ENCODE measurements at places on chromosomes 4 and X.
A peak's percentile ranks its signal among the peaks of the same experiment; 100 is the strongest.

GRCh38 chrX:39047174-39047573 lies 245.9 kb downstream of the MID1IP1 start:
- no peak for DNase-seq

- DNase-seq, result no peak
Observed at GRCh38 chr4:56607926-56608325, 73.2 kb downstream of the HOPX start.

GRCh38 chr4:7134737-7135388 lies 57.5 kb upstream of the SORCS2 start:
- DNase-seq, result no peak

DNA sequence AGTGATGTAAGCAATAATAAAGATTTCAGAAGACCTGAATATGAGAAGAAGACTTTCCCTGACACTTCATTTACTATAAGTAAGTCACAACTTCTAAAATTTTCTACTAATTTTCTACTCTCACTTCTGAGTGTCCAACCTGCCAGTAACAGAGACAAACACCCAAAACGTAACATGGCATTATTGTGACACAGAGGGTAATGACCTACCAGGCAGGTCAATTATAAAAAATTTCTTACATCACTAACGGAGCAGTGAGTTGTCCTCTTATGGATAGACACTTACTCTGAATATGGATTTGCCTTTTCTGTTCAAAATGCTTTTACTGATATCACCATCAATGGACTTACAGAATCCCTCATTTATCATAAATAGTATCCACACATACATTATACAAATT lies 405.9 kb upstream of the MAGEB16 start:
- DNase-seq, result no peak

DNA sequence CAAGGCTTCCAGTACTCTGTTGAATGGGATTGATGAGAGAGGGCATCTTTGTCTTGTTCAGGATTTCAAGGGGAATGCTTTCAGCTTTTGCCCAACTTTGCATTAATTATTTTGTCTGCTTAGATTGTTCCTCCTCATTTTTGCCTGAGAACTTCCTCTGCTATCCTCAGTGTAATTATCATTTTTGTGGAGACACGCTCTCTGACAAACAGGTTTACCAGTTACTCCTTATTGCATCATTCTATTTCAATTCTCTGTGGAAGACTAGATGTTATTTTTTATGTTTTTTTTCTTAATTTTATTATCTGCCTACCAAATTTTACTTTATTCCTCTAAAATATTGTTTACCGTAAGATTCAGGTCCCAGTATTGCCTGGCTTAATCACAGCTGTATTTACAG lies 349.2 kb downstream of the ADGRL3 start:
- DNase-seq, result no peak

DNA sequence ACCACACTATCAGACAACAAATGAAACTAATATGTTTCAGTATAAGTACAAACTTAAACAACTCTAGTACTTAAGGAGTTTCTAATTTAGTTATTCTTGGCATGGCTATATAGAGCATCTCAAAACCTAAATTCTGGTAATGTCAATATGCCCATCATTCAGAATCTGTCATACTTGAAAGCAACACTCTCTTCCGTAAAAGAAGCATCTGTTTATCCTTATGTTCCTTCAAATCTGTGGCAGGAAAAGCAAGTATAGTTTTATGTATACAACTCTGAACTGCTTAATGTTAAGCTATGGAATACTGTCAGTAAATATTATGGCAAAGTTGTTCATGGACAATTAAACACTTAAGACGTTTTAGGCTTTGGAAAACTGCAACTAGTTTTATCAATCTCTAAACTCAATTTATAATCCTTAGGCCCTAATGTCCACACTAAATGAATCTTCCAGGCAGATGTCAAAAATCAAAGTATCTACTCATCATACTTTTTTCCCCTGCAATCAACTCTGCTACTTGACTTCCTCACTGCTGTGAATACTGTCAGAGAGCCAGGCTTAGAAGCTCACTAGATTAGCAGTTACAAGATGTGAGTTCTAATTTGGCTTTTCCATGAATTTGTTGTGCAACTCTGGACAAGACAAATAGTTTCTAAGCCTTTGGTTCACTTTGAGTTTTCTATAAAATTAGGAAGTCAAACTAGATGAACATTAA lies 109.4 kb downstream of the SCLT1 start:
- no peak for DNase-seq

- no peak for DNase-seq
Observed at GRCh38 chr4:89653012-89653411, 183.9 kb downstream of the SNCA start.

- no peak for DNase-seq
Observed at GRCh38 chr4:162038112-162038511, 125.7 kb downstream of the FSTL5 start.

GRCh38 chr4:47791965-47792364 lies 45.9 kb downstream of the CORIN start:
- DNase-seq, result no peak

GRCh38 chr4:71453531-71453930 lies 114.7 kb downstream of the SLC4A4 start:
- DNase-seq, result no peak

GRCh38 chr4:65502131-65502701 lies 168.1 kb downstream of the EPHA5 start:
- DNase-seq, result no peak

GRCh38 chrX:25383196-25383595 lies 367.4 kb upstream of the ARX start:
- no peak for DNase-seq

DNA sequence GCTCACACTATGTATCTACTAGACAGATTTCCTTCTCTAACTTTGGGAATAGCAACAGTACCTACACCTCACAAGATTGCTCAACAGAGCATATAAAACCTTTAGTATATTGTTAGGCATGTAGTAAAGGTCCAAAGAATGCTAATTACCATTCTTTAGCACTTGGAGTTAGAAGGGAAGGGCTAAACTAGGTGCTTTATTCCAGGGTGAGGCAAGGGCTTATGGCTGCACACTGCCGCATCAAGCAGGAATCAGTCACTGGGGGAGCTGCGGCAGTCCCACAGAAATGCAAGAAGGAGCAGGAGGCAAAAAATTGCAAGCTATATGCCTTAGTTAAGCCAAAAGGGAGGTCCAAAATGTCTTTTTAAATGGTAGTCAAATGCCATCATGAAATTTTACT lies 162.7 kb downstream of the PPP3CA start:
- no peak for DNase-seq

- no peak for DNase-seq
Observed at GRCh38 chr4:100641336-100641735, 123.5 kb upstream of the EMCN start.

GRCh38 chrX:11363069-11363594 lies 69.9 kb downstream of the AMELX start:
- peak; percentile 34 for DNase-seq

DNA sequence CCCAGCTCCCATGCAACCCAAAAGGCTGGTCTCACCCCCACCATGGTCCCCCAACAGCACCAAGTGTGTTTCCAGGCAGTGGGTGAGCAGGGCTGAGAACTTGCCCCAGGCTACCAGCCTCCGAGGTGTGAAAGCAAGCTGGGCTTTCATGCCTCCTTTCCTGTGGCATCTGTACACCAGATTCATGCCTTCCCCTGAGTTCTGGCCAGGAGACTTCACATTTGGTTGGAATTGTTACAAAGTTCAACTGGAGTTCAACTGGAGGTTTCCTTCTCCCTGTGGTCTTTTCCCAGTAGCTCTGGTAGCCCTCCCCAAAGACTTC lies 77.6 kb upstream of the RAB40AL start:
- no peak for DNase-seq

DNA sequence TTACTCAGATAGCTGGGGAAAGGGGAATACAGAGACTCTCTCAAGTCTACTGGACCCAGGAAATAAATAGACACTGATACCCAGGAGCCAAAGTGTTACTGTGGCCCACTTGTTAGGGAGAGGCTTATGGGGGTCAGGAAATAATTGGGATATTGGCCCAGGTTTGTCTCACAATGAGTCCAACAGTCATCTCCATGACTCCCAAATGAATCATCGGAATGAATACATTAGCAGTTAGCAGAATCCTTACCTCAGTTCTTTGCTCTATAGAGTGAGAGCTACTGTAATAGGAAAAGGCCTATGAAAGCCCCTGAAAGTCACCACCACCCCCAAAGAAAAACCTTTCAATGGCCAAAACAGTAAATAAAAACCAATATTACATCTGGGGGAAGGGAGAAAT lies 42.4 kb upstream of the ARHGEF6 start:
- no peak for DNase-seq

All from GM12864 (cell line).